ENCODE measurements at places on chromosomes 6 and 20.

- peak; percentile 97 for DNase-seq
These were observed 207.9 kb downstream of the MYLK4 start for GRCh38 chr6:2542858-2543218.

DNA sequence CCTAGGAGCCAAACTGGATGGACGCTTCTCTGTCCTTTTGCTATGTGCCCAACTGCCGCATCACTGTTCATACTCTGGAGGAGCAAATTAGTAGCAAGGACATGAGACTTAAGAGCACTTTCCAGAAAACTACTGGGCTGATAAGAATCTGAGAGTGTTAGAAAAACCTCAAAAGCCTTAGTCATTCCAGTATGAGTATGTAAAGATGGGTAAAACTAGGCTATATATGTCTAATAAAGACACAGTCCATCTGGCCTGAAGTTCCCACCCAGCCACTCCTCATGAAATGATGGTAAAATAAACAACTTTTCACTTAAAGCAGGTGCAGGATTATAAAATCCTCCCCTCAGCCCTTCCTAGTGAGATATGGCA, 30.6 kb downstream of the SHLD1 start:
- no peak for DNase-seq

- peak; percentile 72 for DNase-seq
These were observed 204.2 kb downstream of the BCAS1 start for GRCh38 chr20:53865901-53866793.

- DNase-seq, result no peak
These were observed 54.9 kb upstream of the PLEKHG1 start for GRCh38 chr6:150544793-150545192.

GRCh38 chr6:36625158-36625919, 31.2 kb downstream of the SRSF3 start:
- peak; percentile 74 for DNase-seq

GRCh38 chr20:34736106-34736735, 32.1 kb downstream of the TP53INP2 start:
- no peak for DNase-seq

GRCh38 chr20:56217829-56218228, 30.7 kb upstream of the MC3R start:
- no peak for DNase-seq

DNA sequence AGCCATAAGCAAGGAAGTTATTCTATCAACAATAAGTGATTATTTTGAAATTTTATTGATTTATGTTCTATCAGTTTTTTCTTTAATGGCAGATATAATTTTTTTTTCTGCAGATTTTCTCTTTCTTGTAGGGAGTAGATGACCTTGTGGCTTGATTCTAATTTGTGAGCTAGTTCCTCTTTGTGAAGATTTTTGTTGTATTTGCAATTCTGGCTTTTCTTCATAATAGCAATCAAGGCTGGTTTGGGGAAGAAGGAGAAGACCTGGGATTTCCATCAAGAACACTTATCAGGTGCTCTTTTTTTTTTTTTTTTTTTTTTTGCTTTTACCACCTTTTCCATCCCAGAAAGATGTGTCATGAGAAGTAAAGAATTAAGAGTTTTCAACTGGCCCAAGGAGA, 324.2 kb upstream of the MAN1A1 start:
- DNase-seq, result no peak

GRCh38 chr6:141561154-141561553, 571.6 kb upstream of the GJE1 start:
- DNase-seq, result no peak

GRCh38 chr20:35893942-35894341, 60.4 kb downstream of the SCAND1 start:
- no peak for DNase-seq

GRCh38 chr20:15642676-15643075, 930.6 kb downstream of the KIF16B start:
- peak; percentile 43 for DNase-seq

DNA sequence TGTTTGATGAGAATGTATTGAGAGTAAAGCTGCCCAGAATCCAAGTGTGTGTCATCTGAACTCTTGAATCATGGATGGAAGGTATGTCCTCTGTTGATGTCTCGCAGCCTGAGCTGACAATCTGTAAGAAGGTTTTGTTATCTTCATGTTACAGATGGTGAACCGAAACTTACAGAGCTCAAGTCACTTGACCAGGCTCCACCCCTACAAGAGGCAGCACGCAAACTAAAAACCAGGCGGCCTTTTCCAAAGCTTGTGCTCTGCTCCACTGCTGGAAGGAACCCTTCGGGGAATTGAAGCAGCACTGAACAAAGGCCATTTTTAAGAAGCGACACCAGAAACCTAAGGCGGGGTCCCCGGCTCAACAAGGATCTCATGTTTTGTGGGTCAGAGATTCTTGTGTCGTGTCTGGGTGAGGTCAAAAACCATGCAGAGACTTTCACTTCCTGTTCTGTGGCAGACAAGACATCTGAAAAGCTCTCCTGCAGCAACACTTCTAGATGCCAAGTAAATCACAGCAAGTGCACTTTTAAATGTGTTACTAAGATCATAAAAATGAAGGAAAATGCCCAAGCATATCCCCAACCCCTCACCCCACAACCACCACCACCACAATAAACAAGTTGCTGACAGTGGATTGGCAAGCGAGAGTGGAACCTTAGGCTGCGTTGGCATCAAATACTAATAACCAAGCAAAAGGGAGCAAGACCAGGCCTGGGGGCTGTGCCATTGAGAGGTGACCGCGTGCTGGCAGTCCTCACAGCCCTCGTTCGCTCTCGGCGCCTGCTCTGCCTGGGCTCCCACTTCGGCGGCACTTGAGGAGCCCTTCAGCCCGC, 27.3 kb downstream of the NQO2 start:
- no peak for DNase-seq

DNA sequence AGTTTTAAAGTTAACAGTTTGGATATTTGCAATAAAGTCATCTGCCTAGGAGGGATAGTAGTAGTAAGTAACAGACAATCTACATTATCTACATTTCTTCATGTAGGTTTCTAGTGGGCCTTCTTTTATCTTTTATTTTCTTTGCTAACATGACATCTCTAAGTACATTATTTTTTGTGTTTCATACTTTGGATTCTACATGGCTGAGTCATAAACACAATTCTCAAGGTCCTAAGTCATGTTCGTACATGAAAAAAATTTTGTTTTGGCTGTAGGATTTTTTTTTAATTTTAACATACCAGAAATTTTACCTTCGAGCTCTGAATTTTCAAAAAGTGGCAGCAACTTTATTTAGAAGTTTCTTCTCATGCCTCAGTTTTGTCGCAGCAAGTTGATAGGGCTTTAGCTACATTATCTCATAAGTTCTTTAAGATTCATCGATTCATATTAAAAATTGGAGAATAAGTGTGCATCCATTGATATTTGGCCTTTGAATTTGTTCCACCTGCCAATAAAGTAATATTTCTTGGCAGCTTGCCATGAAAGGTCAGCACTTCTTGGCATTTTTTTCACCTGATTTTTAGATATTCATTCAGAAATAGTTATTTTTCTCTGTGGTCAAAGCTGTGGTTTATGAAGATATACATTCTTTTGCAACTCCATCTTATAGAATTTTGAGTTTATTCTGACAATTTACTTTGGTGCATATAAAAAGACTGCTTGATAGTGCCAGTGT, 146.2 kb downstream of the GRIK2 start:
- peak; percentile 83 for DNase-seq

GRCh38 chr6:169832247-169832948, 81.0 kb downstream of the ERMARD start:
- DNase-seq, result peak; percentile 11

DNA sequence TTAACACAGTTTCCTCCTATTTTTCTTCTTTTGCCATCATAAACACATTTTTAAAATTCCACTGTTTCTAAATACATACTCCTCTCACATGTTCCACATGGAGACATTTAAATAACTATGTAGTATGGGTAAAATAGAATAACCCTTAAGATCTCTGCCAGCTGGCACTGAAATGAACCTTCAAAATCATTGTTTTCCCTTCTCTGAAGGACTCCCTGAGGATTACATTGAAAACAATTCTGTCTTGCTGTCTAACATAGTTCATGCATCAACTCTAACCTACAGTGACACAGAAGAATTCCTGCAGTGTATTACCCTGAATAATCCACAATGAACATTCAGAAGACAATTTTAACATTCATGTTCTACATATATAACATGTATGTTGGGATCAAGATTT, 1361.8 kb upstream of the CITED2 start:
- peak; percentile 68 for DNase-seq

- DNase-seq, result peak; percentile 81
These were observed 6.4 kb downstream of the CDKAL1 start for GRCh38 chr6:20540683-20541082.

DNA sequence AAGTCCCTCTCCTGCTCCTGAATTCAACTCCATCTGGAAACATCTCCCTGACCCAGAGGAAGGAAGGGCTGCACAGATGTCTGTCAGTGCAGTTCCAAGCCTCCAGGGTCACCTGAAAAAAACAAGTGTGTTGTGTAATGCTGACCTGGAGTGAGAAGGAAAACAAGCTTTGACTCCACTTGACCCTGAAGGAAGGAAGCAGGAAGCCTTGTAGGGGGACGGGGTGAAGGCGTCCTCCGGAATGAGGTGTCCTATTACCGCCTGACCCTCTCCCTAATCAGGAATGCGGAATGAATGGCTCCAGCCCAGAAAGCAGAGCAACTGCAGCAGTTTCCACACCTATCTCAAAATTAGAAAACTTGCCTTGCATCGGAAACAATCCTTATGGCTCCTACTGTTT, 13.9 kb upstream of the ADGRF5 start:
- peak; percentile 36 for DNase-seq

- no peak for DNase-seq
These were observed 67.9 kb upstream of the HMGN3 start for GRCh38 chr6:79302341-79302740.

GRCh38 chr20:15446373-15446772, 1109.0 kb upstream of the FLRT3 start:
- peak; percentile 4 for DNase-seq

DNA sequence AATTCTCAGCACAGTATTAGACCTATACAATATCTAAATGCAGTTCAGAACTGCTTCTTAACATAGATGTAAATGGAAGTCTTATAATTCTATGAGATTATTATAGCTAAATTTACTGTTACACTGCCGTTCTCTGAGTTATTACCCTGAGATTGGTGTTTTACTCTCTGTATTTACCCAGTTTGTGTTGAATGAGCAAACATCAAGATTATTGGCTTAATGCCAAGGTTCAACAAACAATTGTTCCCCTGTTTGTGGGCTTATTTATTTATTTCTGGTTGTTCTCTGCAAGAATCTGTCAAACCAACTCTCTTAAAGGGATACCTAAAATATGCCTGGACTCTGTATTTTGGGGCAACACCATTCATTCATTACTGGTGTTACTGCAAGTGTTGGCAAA, 5.2 kb upstream of the STMND1 start:
- no peak for DNase-seq

- DNase-seq, result peak; percentile 29
These were observed 2.2 kb upstream of the ARHGAP40 start for GRCh38 chr20:38599410-38599882.

GRCh38 chr6:129544892-129545612, 164.9 kb downstream of the ARHGAP18 start:
- DNase-seq, result peak; percentile 72

DNA sequence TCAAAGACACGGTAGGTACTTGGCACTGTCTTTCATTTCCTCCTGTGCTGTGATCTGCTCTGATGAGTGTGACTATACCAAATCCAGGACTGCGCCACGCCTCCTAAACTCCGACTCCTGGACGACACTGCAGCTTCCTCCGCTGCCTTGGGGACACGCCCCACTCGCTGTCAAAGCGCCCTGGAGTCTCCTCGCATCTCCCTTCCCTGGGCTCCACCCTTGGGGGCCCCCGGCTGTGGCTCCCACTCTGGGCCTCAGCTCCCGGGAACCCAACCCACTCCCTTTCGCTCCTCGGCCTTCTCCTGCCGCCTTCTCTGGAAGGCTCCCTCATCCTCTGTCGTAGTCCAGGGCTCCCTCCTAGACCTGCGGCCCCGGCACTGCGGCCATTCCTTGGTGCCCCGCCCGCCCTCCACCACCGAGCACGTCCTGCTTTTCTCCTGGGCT, 61.2 kb downstream of the RSPH3 start:
- no peak for DNase-seq

- DNase-seq, result no peak
These were observed 43.5 kb upstream of the SLC9A8 start for GRCh38 chr20:49769048-49769581.

DNA sequence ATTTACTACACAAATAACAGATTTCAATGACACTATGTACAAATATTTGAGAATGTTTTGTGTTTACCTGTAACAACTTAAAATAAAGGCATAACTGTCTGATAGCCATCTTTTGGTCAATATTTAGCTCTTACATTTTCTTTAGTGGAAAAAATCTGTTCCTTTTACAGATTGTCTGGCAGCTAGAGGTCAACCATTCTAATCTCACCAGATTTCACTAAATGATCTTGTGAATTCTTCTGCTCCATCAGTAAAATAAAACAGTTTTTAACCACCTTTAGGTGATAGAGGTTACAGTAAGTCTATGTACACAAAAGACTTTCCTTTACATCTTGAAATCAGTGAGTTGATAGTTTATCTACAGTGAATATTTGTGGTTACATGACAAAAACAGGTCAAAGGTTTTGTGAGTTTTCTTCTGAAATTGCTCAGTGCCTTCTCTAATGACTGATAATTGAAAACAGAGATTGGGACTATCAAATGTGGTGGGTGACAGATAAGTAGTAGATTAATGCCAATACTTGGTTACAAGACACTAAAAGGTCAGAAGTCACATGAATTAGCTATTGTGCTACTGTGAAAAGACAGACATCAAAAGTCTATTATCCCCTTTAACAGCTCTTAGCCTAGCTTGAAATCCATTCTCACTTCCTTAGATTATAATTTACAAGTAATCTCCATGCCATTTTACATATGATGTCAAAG, 47.4 kb downstream of the BMP5 start:
- no peak for DNase-seq
